Esophagus muscularis mucosa (tissue), 4 donors: ENCODE measurements at places on chromosomes 16 and 17.

- DNase-seq = no peak
Measured at GRCh38 chr16:23871924-23872323, 36.1 kb downstream of the PRKCB start.

GRCh38 chr17:17141279-17141678, 64.9 kb downstream of the PLD6 start:
- no peak for DNase-seq

DNA sequence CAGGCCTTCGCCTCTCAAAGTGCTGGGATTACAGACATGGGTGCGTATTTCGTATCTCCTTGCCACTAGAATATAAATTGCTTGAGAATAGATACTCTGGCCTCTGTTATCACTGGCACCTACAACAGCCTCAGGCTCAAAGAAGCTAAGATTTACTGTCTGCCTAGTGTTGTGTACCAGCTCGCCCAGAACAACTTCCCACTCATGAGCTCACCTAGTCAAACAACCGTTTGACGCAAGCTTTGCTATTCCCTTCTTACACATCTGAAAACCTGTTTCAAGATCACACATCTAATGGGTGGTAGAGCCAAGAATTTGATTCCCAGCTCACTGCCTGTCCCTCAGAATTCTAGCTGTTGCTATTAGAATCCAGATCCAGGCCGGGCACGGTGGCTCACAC, 24.4 kb downstream of the MIS12 start:
- DNase-seq = no peak

DNA sequence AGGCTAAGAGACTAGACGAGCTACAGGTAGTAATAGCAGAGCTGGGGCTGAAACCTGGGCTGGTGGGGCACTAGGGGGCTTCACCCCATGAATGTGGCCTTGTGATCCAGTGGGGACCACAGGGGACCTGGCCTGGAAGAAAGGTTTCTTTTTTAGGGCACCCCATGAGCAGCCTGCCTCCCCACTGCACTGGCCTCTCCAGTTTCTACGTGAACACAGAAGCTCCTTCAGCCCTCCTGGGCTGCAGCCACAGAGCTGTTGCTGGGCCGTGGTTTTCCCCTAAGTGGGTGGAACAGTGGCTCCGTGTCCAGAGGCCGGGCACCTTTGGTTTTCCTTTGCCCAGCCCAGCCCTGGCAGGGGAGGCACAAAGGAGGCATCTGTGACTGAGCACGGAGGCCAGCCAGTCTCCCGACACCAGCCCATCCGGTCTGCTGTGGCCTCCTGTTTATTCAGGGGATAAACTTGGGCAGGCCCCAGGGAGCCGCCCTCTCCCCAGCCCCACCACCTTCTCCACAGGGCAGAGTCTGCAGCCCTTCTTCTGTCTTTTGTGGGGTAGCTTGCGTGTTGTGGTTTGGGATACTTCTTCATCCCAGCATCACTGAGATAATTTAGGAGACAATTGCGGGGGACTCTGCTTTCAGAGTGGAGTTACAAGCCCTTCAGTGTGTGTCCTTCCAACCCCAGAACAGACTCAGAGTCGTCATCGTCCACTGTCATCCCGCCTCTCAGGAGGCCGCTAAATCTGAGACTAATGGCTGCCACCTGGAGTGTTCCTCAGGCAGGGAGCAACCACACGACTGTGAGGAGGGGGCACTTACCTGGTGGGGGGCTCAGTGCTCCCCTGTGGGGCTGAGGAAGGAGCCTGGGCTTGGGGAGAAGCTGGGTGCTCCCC, 85.3 kb downstream of the RAB11FIP4 start:
- no peak for DNase-seq

GRCh38 chr16:52501746-52502145, 45.2 kb downstream of the TOX3 start:
- no peak for DNase-seq

GRCh38 chr17:34723875-34724274, 144.5 kb downstream of the TMEM132E start:
- DNase-seq = no peak

DNA sequence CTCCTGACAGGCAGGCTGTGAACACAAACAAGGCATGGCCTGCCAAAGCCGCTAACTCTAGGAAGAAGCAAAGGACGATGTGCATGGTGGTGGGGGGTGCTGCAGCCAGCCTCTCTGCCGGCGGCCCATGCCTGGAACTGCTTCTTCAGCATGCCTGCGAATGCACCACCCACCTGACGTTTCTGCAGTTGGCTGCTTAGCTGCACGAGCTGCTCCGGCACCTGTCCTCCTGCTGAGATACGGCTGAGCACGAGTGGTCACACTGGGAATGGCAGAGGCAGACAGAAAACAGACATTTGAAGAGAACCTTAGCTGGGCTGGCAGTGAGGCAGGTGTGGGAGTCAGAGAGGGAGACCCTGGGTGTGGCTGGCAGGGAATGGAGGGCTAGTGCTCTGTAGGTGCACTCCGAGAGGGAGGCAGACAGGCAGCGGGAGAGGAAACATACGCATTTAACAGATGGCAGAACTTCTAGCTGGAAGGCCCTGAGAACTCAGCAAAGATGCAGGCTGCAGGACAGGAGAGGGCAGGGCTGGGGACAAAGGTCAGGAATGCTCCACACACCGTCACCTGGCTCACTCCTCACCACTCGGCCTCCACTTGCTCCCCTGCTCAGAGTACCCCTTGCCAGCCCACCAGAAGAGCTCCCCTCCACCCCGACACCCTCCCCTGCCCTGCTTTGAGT, 5.2 kb downstream of the FLCN start:
- DNase-seq = no peak

DNA sequence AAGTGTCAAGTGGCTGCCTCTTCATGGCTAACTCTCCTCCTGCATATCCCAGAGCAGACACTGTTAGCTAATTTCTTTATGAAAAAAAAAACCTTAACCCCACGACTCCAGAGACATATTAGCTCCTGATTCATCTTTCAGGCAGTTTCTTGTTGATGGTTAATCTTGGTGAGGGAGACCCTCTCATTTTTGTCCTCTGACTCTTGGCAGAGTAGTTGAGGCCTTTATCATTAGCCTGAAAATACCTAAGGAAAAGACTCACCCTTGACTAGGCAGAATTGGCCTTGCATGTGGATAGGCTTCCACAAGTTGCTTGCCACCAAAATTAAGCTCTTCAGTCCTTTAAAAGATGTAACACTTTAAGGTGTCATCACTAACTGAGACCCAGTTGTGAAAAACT, 4.0 kb downstream of the CRYBA1 start:
- no peak for DNase-seq
